ENCODE measurements at places on chromosomes 2 and 18.

DNA sequence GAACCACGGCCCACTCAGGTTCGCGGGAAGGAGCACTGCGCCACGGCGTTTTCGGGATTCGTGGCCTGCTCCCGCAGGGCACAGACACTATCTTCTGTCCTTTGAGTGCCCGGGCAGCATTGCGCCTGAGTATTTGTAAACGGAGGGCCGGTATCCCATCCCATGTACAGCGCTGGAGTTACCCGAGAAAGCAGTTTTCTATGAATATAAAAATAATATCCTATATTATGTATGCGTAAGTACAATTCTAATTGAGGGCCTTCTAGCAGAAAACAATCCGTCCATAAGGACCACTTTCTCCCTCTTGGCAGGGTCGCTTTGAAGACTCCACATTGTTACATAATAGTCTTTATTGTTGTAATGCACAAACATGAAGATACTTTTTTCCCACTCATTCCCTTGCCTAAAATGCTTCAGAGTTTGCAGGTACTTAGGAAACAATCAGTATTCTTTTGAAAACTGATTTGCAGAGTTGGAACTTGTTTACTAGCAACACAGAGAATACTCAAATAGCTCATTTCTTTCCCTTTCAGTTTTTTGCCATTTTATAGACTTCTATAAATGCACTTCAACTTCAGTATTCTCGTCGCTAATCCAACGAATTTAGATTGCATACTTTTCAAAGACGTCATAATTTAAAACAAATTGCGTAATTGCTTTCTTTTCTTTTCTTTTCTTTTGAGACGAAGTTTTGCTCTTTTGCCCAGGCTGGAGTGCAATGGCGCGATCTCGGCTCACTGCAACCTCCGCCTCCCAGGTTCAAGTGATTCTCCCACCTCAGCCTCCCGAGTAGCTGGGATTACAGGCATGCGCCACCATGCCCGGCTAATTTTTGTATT is 1.0 kb upstream of the REV1 start:
- no peak for DNase-seq

GRCh38 chr2:121135168-121135853 is 149.7 kb downstream of the TFCP2L1 start:
- DNase-seq = no peak

- no peak for DNase-seq
Observed at GRCh38 chr2:108629417-108629816, 89.9 kb upstream of the RANBP2 start.

GRCh38 chr2:211512806-211513205 is 956.4 kb downstream of the CPS1 start:
- no peak for DNase-seq

GRCh38 chr2:188434018-188434417 is 142.3 kb downstream of the GULP1 start:
- DNase-seq = no peak

DNA sequence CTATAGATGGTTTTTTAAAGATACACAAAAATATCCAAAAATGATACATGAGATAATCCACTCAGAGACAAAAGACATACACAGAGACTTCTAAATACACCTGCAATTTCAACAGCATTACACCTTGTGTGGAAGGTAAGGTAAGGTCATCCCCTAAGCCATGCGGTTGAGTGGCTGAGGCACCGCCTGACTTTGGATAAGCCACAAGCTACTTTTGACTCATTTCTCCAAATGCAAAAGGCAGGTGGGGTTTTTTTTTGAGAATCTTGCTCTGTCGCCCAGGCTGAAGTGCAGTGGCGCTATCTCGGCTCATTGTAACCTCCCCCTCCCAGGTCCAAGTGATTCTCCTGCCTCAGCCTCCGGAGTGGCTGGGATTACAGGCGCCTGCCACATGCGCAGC is 13.1 kb downstream of the AP1S3 start:
- no peak for DNase-seq

GRCh38 chr2:180505203-180505602 is 475.2 kb upstream of the UBE2E3 start:
- DNase-seq = no peak

DNA sequence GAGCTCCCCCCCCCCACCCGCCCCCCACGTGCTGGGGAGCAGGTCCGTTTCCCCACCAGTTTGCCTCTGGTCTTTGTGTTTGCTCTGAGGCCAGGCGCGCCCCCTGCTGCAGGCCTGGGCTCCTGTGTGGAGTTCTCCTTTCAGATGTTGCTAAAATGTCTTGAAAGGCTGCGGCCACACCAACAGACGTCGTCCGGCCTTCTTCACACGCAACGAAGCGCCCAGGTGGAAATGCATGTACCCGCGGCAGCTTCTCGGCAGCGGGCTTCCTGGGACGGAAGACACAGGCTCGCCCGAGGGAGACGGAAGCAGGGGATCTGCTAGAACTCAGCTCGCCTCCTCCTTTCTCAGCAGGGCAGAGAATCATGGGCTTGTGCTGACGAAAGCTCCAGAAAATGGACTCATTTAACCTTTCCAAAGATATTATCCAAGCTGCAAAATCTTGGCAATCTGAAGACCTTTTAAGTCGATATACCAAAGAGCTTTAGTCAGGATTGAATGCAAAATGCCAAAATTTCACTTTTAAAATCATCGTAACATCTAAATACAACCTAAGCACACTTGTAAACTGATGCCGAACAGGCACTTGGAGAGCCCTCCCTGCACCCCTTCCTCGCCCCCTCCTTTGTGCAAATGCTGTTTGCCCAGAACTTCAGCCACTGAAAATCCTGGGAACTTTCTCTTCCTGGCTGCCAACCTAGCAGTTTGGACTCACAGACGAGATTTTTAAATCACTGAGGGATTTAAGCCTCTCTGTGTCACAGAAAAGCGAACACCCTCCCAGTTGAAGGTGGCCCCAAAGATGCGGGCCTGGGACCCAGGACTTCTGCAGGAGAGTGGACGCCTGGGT is 125.5 kb upstream of the ZNF516 start:
- peak; percentile 77 for DNase-seq

- DNase-seq = no peak
Observed at GRCh38 chr2:24768013-24768412, 25.2 kb downstream of the PTRHD1 start.
